ENCODE measurements at places on chromosomes 1 and 21.
A peak's percentile ranks its signal among the peaks of the same experiment; 100 is the strongest.

DNA sequence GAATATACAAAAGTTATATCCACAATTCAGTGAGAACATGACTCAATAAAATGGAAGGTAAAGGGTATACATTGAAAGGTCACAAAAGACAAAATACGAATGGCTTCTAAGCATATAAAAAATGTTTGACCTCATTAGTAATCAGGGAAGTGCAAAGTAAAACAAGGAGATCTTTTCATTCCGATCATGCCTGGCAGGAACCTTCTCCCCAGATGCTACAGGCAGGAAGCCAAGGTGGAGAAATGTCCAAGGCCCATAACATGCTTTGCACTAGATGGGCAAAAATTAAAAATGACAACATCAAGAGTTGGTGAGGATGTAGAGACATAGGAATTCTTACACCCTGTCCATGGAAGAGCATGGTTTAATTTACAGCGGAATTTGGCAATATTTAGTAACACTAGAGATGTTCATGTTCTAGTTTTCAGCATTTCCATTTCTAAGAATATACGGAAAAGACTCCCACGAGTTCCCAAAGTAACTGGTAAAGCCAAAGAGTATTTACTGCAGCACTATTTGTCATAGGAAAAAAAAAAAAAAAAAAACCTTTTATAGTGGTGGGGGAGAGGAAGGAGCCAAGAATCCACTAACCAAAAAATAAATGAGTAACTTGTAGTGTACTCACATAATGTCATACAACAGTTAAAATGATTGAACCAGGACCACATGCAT, 184.5 kb upstream of the KAZN start:
- no peak for DNase-seq

- no peak for DNase-seq
Measured at GRCh38 chr1:14914351-14914988, 239.1 kb upstream of the TMEM51 start.

- no peak for DNase-seq
Measured at GRCh38 chr1:31095298-31095981, 29.9 kb upstream of the PUM1 start.

- no peak for DNase-seq
Measured at GRCh38 chr21:29351691-29352090, 53.0 kb downstream of the BACH1 start.

DNA sequence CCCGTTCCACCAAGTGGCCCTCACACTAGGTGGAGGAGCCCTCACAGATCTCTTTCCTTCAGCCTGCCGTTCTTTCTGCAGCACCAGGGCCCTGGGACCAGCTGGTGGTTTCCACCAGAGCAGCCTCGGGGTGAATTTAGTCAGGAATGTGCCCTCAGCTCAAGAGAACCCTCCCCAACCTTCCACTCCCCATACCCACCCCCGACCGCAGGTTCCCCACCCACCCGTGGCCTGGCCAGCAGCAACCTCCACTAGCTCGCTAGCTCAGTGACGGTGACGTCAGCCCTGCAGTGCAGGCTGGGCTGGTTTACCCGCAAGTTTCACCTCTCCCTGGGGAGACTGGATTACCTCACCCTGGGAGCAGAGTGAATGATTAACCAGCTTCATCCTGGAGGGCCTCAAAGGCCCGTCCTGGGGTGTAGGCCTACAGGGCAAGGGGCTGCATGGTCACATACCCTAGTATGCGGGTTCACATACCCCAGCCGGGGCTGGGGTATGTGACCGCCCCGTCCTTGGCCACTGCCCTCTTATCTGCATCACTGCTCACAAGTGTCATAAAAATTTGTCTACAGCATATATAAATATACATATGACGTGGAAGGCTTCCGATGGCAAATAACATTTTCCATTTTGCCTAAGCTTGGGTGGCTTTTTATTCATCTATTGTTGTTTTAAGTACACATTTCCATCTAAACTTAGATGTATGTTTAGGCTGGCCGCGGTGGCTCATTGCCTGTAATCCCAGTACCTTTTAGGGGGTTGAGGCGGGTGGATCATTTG, 24.5 kb downstream of the ELF3 start:
- DNase-seq = peak; percentile 77

DNA sequence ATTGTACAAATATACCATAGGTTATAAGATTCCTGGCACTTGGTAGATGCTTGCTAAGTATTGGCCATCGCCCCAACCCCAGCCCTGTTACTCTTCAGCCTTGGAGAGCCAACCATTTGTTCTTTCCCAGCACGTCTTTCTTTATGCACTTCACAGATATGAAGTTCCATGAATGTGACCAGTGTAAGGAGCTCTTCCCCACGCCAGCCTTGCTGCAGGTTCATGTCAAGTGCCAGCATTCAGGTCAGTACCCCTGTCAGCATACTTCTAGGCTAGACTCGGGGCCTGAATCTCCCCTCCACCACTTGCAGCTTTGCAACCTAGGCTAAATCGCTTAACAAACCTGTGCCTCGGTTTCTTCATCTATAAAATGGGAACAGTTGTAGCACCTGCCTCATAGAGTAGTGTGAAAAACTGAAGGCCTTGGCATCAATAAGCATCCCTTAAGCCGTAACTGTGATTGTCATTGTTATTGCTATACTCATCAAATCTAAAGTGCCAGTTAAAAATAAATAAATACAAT, 41.0 kb upstream of the EPHA8 start:
- no peak for DNase-seq

DNA sequence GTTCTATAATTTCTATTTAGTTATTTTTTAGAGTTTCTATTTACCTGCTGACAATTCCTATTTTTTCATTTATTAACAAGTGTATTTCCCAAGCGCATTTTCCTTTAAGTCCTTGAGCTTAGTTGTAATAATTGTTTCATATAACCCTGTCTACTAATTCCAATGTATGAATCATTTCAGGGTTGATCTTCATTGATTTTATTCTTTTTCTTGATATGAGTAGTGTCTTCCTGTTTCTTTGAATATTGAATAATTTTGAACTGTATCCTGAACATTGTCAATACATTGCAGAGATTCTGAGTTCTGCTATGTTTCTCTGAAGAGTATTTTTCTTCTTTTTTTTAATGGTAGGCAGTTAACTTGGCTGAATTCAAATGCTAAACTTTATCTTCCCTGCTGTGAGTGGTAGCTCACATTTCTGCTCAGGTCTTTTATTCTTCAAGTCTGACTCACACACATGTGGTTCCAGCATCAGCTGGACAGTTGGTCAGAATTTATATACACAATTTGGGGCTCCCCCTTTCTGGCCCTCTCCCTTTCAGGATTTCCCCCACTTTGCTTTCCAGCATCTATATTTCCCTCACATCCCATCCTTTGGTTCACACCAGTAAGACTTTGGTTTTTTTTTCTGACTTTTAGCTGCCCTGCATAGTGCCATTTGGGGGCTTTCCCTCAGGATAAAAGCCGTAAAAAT, 54.4 kb upstream of the WDR26 start:
- DNase-seq = no peak

DNA sequence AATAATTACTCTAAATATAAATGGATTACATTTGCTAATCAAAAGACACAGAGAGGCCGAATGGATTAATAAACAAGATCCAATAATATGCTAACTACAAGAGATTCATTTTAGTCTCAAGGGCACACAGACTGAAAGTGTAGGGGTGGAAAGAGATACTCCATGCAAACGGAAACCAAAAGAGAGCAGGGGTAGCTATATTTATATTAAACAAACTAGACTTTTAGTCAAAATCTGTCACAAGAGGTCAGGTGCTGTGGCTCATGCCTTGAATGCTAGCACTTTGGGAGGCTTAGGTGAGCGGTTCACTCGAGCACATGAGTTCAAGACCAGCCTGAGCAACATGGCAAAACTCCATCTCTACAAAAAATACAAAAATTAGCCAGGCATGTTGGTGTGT, 33.6 kb upstream of the DISP1 start:
- no peak for DNase-seq

- no peak for DNase-seq
Measured at GRCh38 chr1:28027660-28028059, 60.8 kb downstream of the EYA3 start.

DNA sequence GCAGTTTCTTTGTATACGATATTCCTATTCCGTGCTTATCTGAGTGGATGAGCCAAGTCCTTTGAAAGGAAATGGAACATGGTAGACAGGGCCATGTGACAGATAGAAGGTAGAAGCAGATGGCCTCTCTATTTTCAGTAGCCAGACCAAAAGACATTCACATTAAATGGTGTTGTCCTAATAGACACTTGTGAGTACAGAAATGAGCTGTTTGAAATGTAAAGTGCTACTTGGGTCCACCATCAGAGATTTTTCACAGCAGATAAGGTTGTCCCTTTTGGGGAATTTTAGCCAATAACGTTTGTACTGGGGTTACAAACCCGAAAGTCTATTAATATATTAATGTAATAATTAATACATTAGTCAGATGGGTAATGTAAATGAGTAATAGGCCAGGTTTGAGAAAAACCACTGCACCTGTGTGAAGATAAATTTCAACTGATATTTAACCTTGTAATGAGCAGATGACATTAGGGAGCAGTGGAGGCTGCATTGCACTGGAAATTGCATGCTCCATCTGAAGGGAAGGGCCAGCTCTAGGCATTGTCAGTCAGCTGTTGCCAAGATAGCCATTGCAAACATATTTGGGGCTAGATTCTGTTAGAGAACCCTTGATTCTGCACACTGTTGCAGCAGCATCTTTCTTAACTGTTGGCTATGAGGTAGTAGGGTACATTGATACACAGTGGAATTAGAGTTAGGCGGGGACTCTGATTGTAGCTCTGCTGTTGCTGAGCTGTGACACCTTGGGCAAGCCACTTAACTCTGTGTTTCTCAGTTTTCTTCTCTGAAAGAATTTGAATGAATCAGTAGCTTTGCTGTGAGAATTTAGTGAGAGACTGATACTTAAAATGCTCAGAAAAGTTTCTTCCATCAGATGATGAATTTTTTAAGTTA, 43.8 kb downstream of the FGGY start:
- DNase-seq = no peak

GRCh38 chr1:30083800-30084464, 639.5 kb downstream of the MATN1 start:
- no peak for DNase-seq

GRCh38 chr1:12553963-12554362, 64.0 kb downstream of the DHRS3 start:
- no peak for DNase-seq

DNA sequence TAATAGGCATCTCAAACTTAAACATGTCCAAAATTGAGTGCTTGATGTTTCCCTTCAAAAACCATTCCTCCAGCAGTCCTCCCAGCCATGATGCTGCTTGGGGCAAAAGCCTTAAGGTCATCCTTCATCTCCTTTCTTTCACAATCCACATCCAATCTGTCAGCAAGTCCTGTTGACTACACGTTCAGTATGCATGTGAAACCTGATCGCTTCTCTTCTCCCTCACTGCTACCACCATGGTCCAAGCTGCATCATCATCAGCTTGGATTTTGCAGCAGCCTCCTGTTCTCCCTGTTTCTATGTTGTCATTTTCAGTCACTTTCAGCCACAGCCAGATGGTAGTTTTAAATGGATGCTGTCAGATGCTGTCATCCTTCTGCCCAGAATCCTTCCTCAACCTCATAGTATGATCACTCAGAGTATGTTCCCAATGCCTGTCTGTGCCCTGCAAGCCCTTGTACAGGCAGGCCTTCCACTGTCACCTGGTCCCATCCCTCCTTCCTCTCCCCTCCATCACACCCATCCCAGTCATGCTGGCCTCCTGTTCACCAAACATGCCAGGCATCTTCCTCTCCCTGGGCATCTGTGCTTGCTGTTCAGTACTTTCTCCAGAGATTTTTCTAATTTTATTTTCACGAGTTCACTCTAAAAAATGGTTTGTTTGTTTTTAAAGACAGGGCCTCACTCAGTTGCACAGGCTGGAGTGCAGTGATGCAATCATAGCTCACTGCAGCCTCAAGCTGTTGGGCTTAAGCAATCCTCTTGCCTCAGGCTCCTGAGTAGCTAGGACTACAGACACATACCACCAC, 66.0 kb downstream of the SYDE2 start:
- DNase-seq = peak; percentile 72

- no peak for DNase-seq
Measured at GRCh38 chr1:15384301-15384901, 25.3 kb upstream of the EFHD2 start.

DNA sequence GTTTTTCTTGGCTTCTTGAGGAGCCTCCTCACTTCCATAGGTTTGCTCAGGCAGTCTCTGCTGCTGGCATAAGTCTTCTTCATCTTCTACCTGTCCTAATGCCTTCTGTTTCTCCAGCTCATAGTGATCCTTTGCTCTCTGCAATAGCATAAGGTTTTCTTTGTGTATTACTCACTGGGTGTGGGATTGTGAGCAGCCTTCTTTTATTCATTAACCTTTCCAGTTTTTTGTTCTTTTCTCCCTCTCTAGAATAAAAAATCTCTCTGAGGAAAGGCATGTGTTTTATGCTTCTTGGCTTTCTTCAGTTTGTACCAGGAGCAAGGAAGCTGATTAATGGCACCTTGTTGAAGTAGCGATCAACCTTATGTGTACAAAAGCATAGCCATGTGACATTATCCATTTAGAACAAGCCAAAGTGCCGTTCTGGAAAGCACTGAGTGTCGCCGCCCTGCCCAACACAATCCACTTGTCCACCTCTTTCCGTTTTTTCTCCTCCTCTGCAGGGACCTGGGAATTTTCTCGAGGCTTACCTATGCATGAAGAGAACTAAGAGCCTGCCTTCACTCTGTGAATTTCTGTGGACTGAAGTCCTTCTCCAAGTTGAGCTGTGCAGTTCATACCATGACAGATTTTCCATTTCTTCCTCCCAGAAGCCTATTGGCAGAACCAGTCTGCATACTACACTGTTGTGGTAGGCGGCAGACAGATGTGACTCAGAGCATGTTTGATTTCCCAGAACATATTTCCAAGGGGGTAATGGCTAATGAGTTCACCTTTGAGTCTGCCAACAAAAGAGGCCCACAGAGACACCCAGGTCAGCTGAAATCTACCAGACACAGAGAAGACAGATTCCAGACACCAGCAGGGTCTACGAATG, 39.0 kb downstream of the DPT start:
- DNase-seq = no peak

DNA sequence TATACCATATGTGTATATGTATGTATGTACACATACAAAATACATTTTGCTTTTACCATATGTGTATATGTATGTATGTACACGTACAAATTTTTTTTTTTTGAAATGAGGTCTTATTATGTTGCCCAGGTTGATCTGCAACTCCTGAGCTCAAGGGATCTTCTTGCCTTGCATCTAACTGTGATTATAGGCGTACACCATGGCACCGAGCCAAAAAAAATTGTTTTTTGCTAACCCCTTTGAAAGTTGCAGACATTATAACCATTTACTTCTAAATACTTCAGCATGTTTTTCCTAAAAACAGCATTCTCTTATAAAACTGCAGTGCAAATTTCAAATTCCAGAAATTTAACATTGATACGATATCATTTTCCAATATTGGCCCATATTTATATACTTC, 147.0 kb downstream of the POU2F1 start:
- no peak for DNase-seq

GRCh38 chr1:115280064-115280463, 58.0 kb downstream of the NGF start:
- DNase-seq = no peak
